ENCODE measurements at places on chromosomes 7 and 10.

DNA sequence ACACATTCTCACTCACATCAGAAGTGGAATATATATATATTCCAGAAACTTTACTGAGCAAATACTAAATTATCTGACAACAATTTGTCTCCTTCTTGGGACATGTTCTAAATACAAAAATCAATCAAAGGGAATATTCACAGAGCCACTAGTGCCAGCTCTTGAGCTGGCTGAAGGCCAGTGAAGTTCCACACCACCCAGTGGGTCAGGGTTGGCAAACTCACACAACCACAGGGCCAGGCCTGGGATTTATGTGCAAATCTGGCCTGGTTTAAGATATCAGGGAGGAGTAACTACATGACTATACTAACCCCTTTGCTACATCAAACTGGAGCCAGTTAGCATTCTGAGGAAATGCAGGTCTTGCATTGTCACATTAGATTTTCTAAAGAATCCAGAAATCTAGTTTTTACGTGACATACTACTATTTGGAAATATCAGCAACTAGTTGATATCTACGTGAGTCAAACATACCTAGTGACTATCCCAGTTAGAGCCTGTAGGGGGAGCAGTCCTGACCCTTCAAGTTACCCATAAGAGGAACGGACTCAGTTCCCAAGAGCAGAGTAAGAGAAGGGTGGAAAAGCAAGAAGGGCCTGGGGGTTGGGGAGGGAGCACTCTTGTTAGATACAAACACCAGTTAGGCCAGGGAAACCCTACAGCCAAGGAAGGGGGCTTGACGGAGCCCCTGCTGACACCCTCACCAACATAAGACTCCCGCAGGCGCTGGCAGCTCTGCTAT lies 600.4 kb downstream of the KCNMA1 start:
- no peak for DNase-seq

DNA sequence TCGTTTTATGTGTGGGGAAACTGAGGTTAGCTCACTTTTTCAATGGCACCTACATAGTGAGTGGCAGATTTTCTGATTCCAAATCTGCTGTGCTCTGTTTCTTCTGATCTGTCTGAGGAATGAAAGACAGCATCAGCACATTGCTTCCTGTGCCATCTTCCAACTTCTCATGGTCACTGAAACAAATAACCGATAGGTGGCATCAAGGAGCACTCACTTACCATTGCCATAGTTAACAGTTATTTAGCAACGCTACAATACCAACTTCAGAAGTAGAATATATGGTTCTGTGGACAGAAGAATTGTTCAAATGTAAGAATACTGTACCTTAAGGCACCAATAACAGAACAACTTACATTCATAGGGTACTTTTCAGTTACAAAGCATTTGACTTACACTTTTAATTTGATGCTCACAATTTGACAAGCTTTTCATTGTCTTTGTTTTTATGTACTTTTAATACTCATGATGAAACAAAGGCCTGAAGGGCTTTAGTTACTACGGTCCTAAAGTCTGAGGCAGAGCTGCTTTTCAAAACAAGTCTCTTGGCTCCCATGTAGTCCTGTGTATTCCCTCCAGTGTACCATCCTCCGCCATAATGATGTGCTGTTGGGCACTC lies 228.9 kb upstream of the TCF7L2 start:
- no peak for DNase-seq

DNA sequence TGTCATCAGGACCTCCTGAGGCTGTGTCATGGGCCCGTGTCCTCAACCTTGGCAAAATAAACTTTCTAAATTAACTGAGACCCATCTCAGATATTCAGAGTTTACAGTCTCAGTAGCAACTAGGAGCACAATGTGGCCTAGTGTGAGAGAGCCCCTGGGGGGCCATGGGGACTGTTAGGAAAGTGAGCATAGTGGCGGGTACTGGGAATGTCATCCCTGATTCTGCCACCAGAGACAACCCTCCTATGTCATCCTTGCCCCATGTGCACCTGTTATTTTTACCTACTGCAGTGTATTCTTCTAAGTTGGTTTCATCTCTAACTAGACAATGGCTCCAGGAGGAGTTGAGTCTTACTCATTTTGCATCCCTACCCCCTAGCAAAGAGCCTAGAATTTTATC lies 78.6 kb downstream of the CCDC71L start:
- no peak for DNase-seq

DNA sequence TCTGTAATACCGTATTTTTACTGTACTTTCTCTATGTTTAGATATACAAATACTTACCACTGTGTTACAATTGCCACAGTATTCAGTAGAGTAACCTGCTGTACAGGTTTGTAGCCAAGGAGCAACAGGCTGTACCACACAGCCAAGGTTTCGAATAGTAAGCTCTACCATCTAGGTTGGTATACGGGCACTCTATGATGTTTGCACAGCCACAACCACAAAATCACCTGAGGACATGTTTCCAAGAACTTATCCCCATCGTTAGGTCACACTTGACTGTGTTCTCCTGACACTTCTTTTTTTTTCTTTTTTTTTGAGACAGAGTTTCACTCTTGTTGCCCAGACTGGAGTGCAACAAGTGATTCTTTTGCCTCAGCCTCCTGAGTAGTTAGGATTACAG lies 134.6 kb upstream of the TRIM24 start:
- DNase-seq, result no peak

- DNase-seq, result no peak
Observed at GRCh38 chr10:113525713-113526112, 27.1 kb upstream of the HABP2 start.

- DNase-seq, result no peak
Observed at GRCh38 chr10:103792547-103792946, 62.8 kb downstream of the SH3PXD2A start.

DNA sequence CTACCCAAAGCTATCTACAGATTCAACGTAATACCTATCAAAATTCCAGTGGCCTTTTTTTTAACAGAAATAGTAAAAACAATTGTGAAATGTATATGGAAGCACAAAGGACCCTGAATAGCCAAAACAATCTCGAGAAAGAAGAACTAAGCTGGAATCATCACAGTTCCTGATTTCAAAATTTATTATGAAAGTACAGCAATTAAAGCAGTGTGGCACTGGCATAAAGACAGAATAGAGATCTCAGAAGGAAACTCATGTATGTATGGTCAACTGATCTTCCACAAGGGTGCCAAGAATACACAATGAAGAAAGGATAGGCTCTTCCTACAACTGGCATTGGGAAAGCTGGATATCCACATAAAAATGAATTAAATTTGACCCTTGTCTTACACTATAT lies 23.2 kb downstream of the PNLIPRP3 start:
- DNase-seq, result no peak

- DNase-seq, result no peak
Observed at GRCh38 chr7:151039850-151040548, 8.3 kb upstream of the ASIC3 start.

DNA sequence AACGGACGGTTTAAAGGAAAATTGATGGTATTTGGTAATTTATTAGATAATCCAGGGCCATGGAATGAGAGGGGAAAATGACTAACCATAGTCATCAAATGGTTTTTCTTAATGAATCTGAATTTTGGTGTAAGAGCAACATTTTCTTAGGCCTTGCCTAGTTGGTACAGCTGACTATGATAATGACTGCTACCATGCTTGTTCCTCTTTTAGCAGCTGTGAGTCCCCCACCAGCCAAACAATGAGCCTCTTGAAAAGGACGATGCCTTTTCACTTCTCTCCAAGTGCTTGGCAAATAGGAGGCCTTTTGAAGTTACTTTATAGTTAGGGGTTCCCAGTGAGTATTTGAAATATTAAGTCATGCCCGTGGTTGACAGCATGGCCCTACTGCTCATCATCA lies 53.0 kb downstream of the TRUB1 start:
- no peak for DNase-seq

- DNase-seq, result no peak
Observed at GRCh38 chr7:98628418-98628817, 11.3 kb downstream of the NPTX2 start.

DNA sequence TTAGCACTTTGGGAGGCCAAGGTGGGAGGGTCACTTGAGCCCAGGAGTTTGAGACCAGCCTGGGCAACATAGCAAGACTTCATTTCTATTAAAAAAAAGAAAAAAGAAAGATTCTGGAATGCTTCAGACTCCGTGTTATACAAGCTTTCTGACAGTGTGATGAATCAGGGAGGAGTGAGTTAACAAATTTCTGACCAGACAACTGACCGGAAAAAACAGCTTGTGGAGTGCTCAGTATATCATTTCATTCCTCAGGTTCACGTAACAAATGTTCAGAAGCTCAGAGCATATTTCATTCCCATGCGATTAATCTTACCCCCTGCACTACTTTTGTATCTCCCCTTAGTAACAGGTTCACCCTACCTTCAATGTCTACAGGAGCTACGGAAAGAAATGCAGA lies 28.6 kb upstream of the TNPO3 start:
- DNase-seq, result no peak

DNA sequence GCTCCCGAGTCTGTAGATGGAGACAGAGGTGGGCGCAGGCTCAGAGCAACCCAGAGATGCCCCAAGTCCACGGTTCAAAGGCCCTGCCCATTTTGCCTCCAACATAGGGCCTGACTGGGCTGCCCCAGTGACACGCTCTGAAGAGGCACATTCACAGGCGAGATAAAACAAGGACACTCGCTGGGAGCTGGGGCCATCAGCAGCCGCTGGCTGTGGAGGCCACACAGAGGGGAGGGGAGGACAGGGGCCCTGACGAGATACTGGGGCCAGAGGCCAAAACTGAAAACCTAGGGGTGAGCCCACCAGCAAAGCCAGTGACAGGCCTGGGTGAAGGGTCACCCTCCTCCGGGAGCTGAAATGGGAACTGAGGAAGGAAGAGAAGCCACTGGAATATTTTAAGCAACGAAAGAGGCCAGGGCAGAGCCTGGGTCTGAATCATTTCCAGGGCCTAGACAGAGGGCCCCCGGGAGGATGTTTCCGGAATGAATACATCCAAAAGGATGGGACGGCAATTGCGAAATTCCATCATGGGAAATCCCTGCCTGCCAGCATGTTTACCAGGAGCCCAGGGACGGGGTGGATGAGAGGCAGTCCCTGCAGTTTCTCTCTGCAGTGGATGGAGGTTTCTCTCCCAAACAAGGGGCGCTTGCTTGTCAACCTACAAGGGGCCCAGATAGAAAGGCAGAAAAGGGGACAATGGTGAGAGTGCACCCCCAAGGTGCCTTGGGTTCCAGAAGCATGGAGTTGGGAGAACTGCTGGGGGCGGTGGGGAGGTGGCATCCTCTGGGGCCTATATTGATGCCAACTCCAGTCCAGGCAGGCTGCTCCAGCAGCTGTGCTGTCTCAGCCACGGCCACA lies 29.0 kb upstream of the HSPA12A start:
- no peak for DNase-seq

GRCh38 chr10:30759423-30759822 lies 129.9 kb upstream of the LYZL2 start:
- no peak for DNase-seq

- DNase-seq, result no peak
Observed at GRCh38 chr10:2777666-2778355, 289.5 kb upstream of the PFKP start.

DNA sequence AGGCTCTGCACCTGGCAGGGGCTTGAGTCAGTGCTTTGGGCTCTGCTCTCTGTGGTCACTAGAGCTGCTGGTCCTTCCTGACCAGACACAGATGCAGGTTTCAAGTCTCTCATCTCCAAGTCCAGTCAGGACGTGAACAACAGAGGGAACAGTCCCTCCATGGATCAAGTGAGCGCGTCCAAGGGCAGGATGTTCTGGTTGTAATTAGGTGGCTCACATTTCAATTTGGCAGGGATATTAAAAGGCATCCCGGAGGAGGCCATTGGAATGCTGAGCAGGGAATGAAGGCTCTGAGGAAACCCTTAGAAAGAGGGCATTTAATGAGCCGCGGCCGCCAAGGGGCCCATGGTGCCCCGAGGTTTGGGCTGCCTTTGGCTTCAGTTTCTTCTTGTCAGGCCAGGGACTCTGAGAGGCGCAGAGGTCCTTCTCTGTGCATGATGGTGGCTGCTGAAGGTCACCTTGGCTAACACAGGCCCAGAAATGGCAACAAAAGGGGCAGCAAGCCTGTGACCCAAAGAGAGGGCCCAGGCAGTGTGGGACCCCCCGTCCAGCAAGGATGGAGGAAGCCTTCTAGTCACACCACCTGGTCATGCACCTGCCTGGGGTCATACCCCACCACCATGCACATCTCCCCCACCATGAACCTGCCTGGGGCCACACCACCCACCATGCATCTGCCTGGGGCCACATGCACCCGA lies 30.7 kb upstream of the INPP5A start:
- DNase-seq, result no peak

GRCh38 chr7:121366852-121367431 lies 29.2 kb downstream of the FAM3C start:
- DNase-seq, result no peak

- DNase-seq, result no peak
Observed at GRCh38 chr7:767941-768731, 41.1 kb upstream of the PRKAR1B start.

GRCh38 chr7:33040803-33041516 lies 21.6 kb downstream of the NT5C3A start:
- peak; percentile 32 for DNase-seq

GRCh38 chr7:130560972-130561371 lies 69.1 kb downstream of the MEST start:
- no peak for DNase-seq

DNA sequence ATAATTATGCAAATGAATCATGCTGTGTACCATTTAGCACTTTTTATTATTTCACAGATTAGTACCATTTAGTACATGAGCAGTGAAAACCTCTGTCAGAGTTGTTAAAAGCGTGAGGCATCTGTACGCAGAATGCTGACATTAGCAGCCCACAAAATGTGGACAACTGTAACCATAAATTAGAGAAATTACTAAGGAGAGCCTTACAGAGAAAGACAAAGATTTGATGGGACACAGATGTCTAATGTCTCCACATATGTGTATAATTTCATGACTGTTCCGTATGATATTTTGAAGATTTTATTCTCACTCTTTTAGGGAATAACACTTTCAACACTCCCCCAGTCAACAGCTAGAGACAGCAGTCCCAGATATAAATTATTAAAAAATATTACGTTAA lies 414.0 kb upstream of the ANKRD30A start:
- no peak for DNase-seq

- no peak for DNase-seq
Observed at GRCh38 chr7:98562871-98563495, 54.1 kb upstream of the NPTX2 start.

- DNase-seq, result no peak
Observed at GRCh38 chr10:55820071-55820470, 541.0 kb downstream of the ZWINT start.

DNA sequence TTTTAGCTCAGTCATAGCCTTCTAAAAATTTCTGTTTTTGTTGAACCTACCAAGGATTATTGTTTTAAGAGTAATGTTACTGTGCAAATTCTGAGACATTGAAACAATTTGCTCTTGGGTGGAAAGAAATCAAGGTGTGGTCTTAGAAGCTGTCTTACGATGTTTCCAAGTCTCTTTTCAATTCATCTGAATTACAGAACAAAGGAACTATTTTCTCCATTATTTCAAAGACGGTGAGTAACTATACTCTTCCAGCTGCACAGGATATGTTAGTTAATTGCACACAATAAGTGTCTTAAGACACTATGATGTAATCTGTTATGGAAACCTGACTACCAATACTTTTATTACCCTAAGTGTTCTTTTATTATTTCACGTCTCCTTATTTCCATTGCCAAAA lies 106.8 kb upstream of the POM121L12 start:
- DNase-seq, result no peak

- DNase-seq, result no peak
Observed at GRCh38 chr10:3838460-3839437, 53.7 kb upstream of the KLF6 start.

- no peak for DNase-seq
Observed at GRCh38 chr7:1848013-1848640, 178.1 kb downstream of the ELFN1 start.
